NCI-H2227 treated with DMSO at 0.1 percent for 48 hours (cell line): ENCODE measurements at places on chromosomes 16 and 17.

GRCh38 chr16:10827691-10828341, 9.2 kb upstream of the TVP23A start:
- DNase-seq: no peak

- no peak for DNase-seq
Measured at GRCh38 chr16:87881324-87882200, 12.3 kb upstream of the SLC7A5 start.

GRCh38 chr16:26787924-26788323, 278.8 kb upstream of the C16orf82 start:
- DNase-seq: no peak

- DNase-seq: no peak
Measured at GRCh38 chr16:86496929-86497461, 13.3 kb upstream of the FOXF1 start.

GRCh38 chr17:72890711-72891110, 201.8 kb downstream of the SLC39A11 start:
- DNase-seq: no peak

GRCh38 chr17:36507266-36507665, 20.8 kb downstream of the ZNHIT3 start:
- no peak for DNase-seq

- DNase-seq: no peak
Measured at GRCh38 chr16:9661336-9662017, 520.8 kb downstream of the GRIN2A start.

- no peak for DNase-seq
Measured at GRCh38 chr16:79786389-79786788, 185.9 kb upstream of the MAF start.

GRCh38 chr17:74772053-74772452, 4.1 kb downstream of the NAT9 start:
- DNase-seq: no peak

DNA sequence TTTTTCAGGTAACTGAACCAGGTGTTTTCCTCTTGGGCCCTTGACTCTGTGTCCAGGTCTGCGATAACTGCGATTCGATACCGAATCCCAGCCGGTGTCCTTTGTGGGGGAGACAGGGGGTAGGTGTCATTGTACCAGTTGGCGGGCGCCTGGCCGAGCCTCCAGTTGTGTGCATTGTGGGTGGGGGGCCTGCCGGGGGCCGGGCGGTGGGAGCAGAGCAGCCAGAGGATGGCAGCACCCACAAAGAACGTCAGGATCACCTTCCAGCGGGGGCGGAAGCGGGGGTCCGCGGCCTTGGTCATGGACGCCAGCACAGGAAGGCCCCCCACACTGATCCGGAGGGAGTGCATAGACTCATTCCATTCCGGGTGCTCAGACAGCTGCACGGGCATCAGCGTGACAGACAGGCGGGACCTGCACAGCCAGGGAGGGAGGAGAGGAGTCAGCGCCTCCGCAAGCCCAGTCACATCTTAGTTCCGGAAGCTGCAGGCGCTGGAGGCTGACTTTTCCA, 12.3 kb downstream of the CANT1 start:
- DNase-seq: no peak

DNA sequence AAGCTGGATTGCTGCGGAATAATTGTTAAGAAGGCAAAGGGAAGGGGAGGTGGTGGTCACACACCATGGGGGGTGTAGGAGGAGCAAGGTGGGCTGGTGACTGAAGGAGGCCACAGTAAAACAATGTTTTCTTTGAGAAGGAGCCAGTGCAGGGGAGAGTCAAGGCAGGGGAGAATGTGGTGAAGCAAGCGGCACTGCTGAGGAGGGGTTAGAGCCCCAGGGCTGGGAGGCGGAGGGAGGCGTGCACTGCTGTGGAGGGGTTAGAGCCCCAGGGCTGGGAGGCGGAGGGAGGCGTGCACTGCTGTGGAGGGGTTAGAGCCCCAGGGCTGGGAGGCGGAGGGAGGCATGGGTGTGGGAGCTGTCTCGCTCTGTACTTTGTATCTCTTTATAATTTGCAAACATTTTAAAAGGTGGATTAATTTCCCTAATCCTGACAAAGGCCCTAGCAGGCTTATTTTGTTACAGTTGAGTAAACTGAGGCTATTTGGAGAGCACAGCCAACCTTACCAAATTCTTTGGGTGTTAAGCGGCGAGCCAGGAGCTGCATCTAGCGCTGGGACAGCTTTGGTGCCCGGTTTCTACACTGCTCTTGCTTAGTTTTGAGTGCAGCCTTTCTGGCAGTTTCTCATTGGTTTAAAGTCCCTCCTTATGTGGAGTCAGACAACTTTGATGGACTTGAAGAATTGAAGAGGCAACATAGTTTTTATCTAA, 20.9 kb downstream of the RPTOR start:
- DNase-seq: no peak

- no peak for DNase-seq
Measured at GRCh38 chr16:27841061-27841801, 222.3 kb downstream of the GSG1L start.

- no peak for DNase-seq
Measured at GRCh38 chr17:5283571-5284315, 1.7 kb downstream of the RABEP1 start.

DNA sequence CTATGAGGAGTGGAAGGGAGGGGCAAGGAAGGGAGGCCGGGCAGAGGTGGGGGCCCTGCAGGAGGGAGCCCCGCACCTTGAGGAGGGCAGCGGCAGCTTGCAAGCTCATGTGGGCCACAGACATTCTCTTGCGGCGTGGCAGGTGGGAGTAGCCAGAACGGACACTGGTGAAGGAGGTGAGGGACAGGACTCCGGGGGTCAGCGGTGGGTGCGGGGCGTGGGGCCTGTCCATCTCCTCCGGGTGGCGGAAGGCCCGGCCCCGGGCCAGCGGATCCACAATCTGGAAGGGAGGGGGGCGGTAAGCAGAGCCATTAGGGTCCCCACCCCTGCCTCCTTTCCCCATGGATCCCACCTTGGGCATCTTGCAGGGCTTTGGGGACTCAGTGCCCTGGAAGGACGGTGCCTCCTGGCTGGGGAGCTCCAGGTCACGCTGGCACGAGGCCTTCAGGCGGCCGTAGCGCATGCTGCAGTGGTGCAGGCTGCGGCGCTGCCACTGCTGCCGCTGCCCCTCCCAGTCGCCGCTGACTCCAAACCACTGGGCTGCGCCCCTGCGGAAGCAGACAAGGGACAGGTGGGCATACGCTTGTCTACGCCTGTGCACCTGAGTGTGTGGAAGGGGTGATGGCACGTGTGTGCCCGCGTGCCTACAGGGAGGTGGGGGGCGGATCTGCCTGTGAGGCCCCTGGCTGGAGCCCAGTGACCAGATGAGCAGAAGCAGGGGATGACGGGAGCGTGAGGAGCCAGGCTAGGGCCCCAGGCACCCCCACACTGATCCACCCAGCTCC, 11.5 kb downstream of the AANAT start:
- DNase-seq: no peak

GRCh38 chr16:58128711-58129096, 477 bp downstream of the CFAP20 start:
- DNase-seq: no peak

- DNase-seq: no peak
Measured at GRCh38 chr17:12592941-12593340, 72.7 kb upstream of the MYOCD start.

- no peak for DNase-seq
Measured at GRCh38 chr16:25107466-25107792, 4.1 kb upstream of the LCMT1 start.

DNA sequence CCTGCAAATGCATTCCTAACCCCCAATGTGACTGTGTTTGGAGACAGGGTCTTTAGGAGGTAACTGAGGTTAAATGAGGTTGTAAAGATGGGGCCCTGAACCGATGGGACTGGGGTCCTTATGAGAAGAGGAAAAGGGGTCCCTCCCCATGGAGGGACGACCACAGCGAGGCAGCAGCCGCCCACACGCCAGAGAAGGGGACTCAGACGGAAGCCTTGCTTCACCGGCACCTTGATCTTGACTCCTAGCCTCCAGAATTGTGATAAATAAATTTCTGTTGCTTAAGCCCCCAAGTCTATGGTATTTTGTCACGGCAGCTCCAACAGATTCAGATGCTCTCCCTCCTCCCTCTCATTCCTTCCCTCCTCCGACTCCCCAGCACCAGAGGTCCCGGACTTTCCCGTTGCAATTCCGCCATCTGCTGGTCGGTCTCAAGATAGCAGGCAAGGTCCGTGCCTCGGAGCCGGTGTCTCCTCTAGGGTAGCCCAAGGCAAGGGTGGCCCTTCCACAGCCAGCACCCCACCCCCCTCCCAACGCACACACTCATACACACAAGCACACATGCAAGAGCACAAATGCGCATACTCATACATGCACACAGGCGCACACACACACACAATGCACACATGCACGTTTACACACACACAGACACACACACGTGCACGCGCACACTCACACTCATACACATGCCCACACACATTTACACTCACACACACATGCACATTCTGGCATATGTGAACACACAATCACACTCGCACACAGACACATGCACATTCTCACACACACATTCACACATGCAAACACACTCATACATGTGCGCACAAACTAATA, 23.1 kb upstream of the C16orf78 start:
- peak; percentile 29 for DNase-seq

DNA sequence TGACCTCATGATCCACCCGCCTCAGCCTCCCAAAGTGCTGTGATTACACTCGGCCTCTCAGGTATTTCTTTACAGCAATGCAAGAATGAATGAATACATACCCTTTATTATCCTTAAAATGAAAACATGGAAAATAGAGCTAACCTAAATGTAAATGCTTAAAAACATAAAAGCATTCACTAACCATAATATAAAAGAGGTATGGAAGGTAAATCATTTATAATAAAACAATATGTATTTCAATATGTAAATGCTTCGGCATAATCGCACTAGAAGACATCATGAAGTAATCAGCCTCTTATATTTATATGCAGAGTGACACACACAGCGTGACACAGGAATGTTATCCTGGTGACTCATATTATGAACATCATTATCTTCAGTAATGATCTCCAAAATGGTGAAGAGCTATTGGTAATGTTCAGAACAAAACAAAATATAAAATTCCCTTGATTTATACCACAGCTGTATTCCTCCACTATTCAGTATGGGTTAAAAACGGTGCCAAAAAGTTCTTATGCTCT, 53.9 kb downstream of the AIPL1 start:
- no peak for DNase-seq

DNA sequence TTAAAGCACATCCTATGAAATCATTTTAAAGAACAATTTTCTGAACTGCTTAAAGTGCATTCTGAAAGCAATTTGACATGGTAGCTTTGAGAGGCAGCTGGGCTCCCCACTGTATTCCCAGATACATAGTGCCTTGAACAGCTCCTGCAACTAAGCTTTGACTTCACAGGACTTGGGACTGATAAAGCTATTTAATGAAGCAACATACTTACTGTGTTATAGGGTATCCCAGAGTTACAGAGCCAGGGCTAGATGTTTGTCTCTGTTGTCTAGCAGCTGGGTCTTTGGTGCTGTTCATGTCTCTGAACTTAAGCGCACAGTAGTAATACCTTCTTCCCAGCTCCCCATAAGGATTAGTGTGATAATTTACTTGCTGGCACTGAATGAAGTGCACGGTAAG, 862 bp downstream of the ACSM1 start:
- no peak for DNase-seq

DNA sequence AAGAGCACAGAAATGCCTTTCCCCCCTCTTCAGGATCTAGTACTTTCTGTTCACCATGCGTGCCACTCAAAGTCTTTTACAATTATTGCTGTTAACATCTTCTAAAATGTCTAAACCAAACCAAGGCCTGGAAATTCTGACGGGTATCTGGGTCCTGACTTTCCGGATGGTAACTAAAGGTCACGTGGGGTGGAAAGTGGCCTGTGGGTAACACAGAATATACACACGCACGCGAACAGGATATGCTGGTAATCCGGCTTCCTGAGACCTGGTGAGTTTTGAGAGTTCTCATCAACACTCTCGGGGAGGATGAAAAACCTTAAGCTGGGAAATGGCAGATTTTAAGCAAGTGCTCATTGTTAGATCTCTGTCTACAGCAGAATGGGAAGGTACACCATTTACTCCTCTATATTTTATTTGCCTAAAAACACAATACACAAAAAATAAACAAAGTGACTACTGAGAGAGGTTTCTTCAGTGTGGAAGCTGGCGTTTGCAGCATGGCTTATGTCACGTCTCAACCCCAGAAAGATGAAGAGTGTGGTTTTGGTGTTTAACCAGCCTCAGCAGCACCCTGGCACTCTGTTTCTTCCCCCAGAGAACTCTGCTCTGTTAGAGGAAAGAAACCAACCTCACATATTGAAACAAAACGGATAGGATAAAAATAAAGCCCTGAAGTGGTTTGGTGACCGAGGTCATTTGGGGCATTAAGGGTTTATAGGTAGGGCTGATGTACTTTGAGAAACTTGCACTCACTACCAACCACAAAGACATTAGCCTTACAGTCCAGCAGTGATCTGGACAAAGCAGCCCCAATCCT, 37.3 kb downstream of the SMG6 start:
- no peak for DNase-seq

- DNase-seq: no peak
Measured at GRCh38 chr17:37820995-37821713, 76.3 kb upstream of the HNF1B start.

DNA sequence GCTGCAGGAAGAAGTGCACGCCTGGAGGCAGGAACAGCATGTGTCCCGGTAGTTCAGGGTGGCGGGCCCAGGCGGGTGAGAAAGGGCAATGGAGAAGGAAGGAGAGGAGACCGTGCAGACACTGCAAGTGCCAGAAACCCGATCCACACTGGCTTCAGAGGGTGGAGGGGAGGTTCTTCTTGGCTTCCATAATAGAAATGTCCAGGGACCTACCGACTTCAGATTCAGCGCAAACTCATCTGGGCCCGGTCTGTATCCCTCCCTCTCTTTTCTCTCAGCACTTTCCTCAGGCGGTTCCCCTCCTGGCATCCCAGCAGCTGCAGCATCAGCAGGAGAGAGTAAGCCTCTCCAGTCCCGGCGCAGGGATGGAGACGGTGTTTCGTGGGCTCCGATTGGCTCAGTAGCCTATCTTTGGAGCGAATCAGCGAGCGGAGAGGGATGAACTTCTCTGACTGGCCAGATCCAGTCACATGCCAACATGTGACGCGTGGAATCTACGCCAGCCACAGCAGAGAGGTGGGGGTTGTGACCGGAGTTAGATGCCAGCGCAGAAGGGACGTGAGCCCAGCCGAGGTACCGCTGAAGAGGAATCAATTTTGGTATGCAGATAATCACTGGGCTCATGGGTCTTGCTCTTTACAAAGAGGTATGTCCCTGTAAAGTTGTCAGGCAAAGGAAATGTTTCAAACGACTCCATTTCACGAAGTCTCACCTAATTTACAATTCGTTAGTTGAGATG, 1.9 kb upstream of the PRPSAP2 start:
- peak; percentile 81 for DNase-seq

GRCh38 chr17:77212081-77212832, 71.5 kb downstream of the SEC14L1 start:
- no peak for DNase-seq

DNA sequence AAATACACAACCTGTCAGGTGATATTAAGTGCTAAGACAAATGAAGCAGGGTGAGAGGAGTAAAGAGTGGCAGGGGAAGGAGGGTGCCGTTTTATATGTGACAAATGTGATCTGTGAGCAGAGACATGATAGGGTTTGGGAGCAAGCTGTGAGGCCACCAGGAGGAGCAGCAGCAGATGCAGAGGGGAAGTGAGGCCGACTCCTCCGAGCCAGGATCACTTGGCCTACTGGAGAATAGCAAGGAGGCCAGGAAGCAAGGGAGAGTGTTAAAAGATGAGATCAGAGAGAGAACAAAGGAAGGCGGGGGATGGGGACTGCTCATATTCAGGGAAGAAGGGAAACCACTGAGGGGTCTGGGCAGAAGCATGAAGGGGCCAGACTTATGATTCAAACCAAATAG, 129.4 kb downstream of the TANGO6 start:
- DNase-seq: peak; percentile 34
